ENCODE measurements at places on chromosomes 11 and 22.

DNA sequence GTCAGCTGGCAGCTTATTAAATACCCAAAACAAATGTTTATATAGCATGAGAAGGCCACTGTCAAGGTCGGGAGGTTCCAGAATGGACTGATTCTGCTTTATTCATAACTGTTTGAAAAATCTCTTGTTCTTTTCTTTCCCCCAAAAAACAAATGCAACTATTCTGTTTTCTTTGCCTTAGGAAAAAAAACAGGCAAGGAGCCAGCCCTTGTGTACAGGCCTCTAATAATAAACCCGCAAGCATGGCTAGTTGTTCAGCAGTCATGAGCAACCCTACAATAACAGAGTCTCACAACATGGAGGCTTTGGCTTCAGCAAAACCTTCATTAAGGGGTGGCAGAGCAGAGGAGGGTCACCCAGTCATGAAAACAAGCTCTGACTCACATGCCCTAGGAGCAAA is 191.7 kb downstream of the KIRREL3 start:
- no peak for DNase-seq

DNA sequence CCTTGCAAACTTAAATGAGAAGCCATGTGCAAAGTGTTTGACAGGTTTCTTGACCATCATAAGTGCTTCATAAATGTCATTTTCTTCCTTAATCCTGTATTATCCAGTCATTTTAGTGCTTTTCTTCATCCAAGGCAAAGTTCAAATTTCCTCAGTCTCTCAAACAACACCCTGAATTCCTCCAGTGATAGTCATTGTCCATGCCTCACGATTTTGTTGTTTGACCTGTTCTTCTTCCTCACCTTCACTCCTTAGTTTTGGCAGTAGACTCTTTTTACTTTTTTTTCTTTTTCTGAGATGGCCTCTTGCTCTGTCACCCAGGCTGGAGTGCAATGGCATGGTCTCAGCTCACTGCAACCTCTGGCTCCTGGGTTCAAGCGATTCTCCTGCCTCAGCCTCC is 1257.3 kb downstream of the FAM181B start:
- no peak for DNase-seq

GRCh38 chr11:23797624-23798419 is 699.0 kb upstream of the LUZP2 start:
- no peak for DNase-seq

DNA sequence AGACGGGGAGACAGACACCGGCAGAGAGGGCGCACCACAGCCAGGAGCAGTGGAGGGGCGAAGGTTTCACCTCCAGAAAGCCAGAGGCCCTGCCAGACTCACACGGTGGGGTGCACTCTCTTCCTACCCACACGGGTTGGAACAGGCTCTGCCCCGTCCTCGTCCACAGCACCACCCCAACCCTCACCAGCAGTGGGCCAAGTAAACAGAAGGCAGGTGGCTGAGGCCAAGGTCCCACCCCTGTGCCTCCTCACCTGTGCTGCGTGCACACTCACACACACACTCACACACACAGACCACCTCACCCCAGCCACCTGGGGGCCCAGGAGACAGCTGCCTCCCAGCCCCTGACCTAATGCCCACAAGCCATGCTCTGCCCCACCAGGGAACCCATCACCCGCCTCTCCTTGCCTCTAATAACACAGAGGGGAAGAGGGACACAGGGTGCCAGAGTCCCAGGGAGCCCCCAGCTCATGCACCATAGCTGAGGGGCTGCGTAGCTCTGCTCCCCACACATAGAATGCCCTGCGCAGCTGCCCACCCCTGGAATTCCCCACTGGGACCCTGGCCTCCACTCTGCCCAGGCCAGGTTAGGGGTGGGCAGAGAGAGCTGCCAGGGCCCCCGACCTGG is 3.1 kb downstream of the CYB5R3 start:
- no peak for DNase-seq

GRCh38 chr11:92890846-92891245 is 78.6 kb upstream of the MTNR1B start:
- no peak for DNase-seq

GRCh38 chr11:6813656-6814055 is 14.2 kb upstream of the OR6A2 start:
- no peak for DNase-seq

DNA sequence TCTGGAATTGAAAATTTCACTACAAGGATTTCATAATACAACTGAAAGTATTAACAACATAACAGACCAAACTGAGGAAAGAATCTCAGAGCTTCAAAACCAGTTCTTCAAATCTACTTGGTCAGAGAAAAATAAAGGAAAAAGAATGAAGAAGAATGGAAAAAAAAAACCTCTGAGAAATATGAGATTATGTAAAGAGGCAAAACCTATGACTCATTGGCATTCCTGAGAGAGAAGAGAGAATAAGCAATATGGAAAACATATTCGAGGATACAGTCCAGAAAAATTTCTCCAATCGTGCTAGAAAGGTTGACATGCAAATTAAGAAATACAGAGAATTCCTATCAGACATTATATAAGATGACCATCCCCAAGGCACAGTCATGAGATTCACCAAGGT is 23.4 kb upstream of the GPR83 start:
- no peak for DNase-seq
